ENCODE measurements at places on chromosomes 5 and 9.
A peak's percentile ranks its signal among the peaks of the same experiment; 100 is the strongest.

DNA sequence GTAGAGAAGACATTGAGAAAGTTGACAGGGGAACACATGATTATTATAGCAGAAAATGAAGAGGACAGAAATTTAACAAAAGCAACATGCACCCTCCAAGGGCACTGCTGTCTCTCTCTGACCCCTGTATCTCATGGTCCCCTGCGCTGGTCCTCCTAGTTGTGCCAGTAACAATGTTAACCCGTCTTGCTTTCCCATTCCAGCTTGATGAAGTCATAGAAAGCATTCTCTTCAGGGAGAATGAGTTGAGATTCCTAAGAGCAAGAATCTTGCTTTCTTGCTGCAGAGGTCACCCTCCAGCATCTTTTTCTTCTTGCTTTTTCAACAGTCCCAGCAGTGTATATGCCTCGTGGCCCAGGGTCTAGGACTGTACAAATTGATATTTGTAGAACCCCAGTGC, 279.6 kb upstream of the ADAMTSL1 start:
- DNase-seq = no peak

GRCh38 chr5:138458384-138458783, 6.9 kb upstream of the EGR1 start:
- DNase-seq = no peak

GRCh38 chr5:128424646-128425045, 113.4 kb downstream of the FBN2 start:
- no peak for DNase-seq

- DNase-seq = no peak
Measured at GRCh38 chr5:160001457-160001856, 7.5 kb upstream of the TTC1 start.

GRCh38 chr5:98840946-98841345, 67.5 kb downstream of the RGMB start:
- no peak for DNase-seq

- DNase-seq = no peak
Measured at GRCh38 chr9:134916161-134916665, 1.5 kb downstream of the FCN1 start.

- DNase-seq = no peak
Measured at GRCh38 chr5:72673623-72674022, 142.8 kb upstream of the TNPO1 start.

- no peak for DNase-seq
Measured at GRCh38 chr5:79456400-79456799, 57.5 kb downstream of the HOMER1 start.

DNA sequence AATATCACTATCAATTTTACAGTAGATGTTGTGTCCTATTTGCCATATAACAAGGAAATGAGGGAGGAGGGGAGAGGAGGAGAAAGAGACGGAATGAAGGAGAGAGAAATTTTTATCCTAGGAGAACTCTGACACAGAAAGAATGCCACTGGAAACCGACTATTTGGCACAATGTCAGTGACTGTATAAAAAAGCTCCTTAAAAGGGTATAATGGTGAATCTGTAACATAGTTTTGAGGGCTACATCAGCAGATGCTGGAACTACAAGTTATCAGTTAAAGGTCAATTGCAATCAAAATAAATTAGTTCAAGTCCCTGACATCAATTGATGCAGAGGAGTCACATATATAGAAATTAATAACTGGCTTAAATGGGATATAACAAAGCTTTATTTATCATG, 5.7 kb downstream of the EDIL3 start:
- no peak for DNase-seq

- no peak for DNase-seq
Measured at GRCh38 chr9:124297551-124297901, 39.8 kb downstream of the NEK6 start.

DNA sequence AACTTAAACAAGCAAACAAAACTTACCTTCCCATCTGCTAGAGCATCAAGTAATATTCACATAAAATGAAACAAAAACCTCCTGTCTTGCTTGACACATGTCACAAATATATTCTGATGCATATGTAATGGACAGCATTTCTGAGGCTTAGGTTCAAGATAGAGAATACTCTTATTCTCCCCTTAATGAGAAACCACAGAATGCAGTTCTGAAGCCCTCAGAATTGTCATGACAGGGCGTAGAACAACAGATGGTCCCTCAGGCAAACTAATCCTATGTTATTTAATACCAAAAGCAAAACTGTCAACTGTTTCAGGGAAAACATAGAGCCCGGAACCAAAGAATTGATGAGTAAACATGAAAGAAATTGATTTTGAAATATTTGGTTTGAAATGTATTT, 229.9 kb upstream of the RIOK2 start:
- DNase-seq = no peak

DNA sequence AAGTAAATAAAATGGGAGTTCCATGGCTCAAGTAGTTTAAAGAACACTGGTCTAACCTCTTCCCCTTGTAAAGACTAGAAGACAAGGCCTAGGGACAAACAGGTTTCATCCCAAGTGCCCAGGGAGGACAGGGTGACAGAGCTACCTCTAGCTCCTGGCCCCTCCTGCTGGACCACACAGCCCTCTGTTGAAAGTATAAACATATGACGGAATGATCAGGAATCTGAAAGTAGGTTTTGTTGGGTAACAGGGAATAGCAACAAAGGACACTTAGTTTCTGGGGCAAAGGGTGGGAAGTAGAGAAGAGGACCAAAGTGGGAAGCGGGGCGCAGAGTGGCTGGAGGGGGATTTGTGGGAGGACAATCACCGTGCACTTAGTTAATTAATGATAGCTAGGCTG, 67.0 kb upstream of the DAB2IP start:
- no peak for DNase-seq

DNA sequence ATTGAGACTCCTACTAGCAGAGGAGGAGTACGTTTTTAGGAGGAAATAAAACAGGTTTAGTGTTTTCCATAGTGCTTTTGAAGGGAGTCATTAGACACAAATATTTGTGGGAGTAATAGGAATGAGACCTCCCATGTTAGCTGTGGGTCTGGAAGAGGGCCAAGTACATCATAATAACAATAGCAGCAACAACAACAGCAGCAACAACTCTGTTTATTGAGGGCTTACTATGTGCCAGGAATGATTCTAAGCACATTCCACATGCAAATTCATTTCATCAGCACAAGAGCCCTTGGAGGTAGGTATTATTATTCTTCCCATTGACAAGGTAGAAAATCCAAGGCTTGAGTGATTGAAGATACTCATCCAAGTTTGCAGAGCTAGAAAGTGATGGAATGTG, 384.2 kb upstream of the RPS23 start:
- DNase-seq = no peak

- DNase-seq = no peak
Measured at GRCh38 chr5:61532983-61533382, 200.9 kb downstream of the ZSWIM6 start.

- no peak for DNase-seq
Measured at GRCh38 chr5:112861638-112861985, 525 bp downstream of the SRP19 start.

DNA sequence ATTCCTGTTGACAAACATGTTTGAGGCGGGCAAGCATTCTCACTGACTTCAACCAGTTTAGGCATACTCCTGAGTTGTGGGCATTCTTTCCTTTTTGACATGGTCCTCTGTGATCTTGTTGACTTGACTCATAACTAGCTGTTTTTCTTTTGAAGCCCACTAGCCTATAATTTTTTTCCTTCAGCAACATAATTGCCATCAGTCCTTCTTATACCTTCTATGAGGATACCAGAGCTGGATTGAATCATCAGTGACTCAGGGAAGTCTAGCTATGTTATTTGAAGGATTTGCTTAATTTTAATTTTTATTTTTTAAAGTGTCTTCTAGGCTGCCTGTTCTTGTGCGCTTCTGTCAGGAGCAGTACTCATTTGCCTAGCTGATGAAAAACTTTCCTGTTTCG, 259.5 kb downstream of the NR3C1 start:
- no peak for DNase-seq

GRCh38 chr5:139605887-139606286, 42.3 kb upstream of the CXXC5 start:
- DNase-seq = no peak

DNA sequence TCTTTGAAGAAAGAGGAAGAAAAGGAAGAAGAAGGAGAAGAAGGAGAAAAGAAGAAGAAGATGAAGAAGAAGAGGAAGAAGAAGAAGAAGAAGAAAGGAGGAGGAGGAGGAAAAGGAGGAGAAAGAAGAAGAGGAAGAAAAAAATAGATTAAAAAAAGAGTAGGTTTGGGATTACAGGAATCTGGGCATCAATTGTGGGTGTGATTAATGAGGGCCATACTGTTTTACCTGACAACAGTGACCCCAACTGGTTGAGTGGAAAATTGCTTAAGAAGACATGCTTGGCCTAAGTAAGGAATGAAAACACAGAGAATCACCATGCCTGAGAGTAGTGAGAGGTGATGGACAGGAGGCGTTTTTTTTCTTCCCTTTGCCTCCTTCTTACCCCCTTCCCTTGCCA, 114.6 kb downstream of the FAM170A start:
- no peak for DNase-seq

GRCh38 chr9:124808246-124808956, 31.5 kb downstream of the OLFML2A start:
- DNase-seq = no peak

- DNase-seq = no peak
Measured at GRCh38 chr5:96459313-96460121, 26.5 kb upstream of the PCSK1 start.

GRCh38 chr5:151223447-151224264, at the start of gene CCDC69:
CCDC69 (minus strand) TSS chr5:151224092; CDS start chr5:151223970, 122 bp downstream.
- no peak for DNase-seq

DNA sequence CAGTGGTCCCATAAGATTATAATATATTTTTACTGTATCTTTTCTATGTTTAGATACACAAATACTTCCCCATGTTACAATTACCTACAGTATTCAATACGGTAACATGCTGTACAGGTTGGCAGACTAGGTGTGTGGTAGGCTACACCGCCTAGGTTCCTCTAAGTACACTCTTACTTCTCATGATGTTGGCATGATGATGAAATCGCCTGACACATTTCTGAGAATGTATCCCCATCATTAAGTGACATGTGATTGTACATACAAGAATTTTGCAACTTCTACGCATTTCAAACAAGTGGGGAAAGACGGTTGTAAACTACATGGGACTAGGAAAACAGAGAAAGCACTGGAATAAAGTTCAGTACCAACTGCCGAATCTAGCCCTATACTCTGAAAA, 53.3 kb downstream of the SETX start:
- DNase-seq = no peak

- no peak for DNase-seq
Measured at GRCh38 chr9:115126404-115126803, 8.4 kb upstream of the TNC start.

DNA sequence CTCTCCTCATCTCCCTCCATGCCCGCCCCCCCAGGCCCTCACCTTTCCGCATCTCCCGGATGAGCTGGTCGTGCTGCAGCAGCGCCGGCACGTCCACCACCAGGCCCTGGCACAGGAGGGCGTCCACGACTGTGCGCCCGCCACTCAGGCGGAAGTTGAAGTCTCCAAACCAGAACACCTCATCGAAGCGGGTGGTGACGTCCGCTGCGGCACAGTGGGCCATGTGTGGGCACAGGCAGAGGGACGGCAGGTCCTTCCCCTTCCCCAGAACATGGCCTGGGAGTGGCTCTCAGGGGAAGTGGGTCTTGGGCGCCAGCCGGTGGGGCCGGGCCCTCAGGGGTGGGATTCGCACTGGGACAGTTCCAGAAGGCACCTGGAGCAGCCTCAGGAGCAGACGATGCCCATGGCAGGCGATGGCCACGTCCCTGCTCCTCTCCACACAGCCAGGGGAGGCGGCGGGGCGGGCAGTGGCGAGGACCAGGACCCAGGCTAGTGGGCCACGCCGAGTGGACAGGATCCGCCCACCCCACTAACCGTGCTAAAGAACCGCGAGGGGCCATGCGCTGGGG, 7.8 kb downstream of the INPP5E start:
- no peak for DNase-seq

GRCh38 chr5:139849942-139850341, 54.3 kb downstream of the PSD2 start:
- DNase-seq = no peak

DNA sequence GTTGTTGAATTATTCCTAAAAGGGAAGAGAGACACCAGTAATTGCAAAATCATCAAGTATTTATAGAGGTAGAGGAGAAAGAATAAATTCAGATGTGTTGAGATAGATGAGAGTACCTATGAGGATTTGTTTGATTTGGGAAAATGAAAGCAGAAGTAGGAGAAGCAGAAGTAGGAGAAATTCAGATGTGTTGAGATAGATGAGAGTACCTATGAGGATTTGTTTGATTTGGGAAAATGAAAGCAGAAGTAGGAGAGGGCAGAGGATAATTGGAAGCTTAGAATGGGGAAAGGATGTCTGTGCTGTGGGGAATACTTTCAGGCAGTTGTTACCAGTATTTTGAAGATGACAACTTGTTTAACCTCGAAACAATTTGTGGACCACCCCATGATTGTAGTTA, 35.1 kb upstream of the ZCCHC7 start:
- DNase-seq = no peak

- no peak for DNase-seq
Measured at GRCh38 chr5:54531546-54531945, 14.0 kb downstream of the SNX18 start.

DNA sequence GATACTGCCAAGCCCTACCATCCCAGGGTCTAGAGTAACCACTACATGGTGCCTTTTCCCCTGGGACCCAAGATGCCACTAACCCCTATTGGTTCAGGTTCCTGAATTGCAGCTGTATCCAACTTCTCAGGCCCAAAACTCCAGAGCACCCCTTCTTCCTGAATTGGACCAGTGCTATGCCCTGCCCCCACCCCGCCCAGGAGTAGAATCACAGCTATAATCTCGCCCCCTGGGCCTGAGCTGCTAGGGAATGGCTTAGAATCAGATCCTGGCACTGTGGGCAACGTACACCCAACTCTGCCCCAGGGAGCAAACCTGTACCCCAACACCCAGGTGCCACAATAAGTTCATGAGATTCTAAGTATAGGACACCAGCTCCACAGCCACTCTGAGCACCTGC, 206.3 kb downstream of the CACNA1B start:
- DNase-seq = no peak

DNA sequence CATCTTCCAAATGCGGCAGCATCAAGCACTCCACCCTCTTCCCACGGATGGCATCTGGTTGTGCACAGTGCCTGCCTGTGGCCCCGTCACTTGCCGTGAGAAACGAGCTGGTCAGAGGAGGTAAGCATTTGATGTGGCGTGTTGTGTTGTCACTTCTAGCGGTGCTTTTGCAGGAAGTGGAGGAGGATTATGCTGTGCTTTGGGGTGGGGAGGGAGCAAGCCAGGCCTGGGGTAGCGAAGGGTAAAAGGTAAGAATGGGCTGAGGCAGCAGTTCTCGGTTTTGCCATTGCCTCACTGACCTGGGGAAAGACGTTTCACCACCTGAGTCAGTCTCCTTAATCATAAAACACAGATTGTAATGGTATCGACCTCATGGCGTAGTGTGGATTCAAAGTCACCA, 2.3 kb upstream of the POMT1 start:
- DNase-seq = peak; percentile 14

GRCh38 chr9:112308588-112308987, 24.8 kb downstream of the PTBP3 start:
- no peak for DNase-seq

- DNase-seq = no peak
Measured at GRCh38 chr5:123700624-123701287, 188.8 kb downstream of the CSNK1G3 start.

All from stimulated activated CD8-positive, alpha-beta memory T cell treated with anti-CD3 and anti-CD28 coated beads, Interleukin-7, amount 100 ng/mL, for 1 hour (primary cell).